ENCODE measurements at places on chromosomes 7 and 10. TPM values are rescaled to one million over a fixed set of nuclear protein-coding genes. Genes with fewer than 3 reads are reported as not detected.
A peak's percentile ranks its signal among the peaks of the same experiment; 100 is the strongest.

RNF133 gene
- total RNA-seq = not detected

GBX1 gene
- not detected for total RNA-seq

TACC2 gene
- not detected for total RNA-seq

DNA sequence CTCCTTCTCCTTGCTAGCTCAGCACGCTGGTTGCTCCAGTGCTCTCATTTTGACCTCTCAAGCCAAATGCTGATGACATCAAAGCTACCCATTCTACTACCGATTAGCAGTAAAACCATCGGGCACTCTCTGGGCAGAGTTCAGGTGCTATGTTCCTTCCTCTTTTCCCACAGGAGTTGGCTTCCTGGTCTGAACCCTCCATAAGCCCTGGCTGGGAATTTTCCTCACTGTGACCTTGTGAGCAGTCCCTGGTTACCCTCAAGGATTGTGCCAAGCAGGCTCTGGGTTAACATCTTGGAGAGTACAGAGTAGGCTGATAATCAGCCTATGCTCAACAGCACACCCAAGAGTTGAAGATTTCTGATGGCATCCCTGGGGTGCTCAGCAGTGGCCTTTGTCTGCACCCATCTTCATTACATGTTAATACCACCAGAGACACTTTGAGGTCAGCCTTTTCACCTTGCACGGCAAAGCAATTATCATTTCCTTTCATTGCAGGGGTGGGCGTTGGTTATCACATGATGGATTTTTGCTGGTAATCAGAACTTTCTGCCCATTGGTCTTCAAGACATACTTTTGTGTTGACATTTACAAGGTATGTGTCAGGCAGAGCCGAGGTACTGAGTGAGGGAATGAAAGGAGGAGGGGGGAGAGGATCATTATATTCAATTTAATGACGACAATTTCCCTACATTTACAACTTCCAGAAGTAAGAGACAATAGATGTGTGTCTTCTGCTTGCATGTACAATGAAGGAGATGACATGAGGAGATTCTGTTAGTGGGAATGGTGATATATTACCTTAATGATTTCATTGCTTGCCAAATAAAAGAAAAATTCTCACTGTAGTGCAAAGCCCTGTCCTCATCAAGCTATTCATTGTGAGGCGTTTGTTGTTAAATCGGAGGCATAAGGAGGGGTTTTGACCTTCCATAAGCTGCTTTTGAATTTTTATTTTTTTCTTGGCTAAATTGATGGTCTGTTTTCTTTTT lies 452.0 kb downstream of the LRMDA start:
- DNase-seq = no peak
- no peaks in the 10 kb centered on the region for H3K4me1 ChIP-seq
- no peaks in the 10 kb centered on the region for H3K27me3 ChIP-seq
- H3K4me3 ChIP-seq = no peak overlapping the region
- H3K27ac ChIP-seq = no peak overlapping the region
- no peaks in the 10 kb centered on the region for H3K36me3 ChIP-seq

GRCh38 chr10:15364001-15364400 lies 7.1 kb downstream of the FAM171A1 start:
- no peaks in the 10 kb centered on the region for H3K36me3 ChIP-seq
- H3K4me1 ChIP-seq = peaks cover 5% of the 10 kb centered on the region
- H3K27ac ChIP-seq = no peak overlapping the region
- DNase-seq = no peak
- H3K4me3 ChIP-seq = no peak overlapping the region
- peaks cover 28% of the 10 kb centered on the region for H3K27me3 ChIP-seq

GRCh38 chr7:43779045-43779812 lies 20.7 kb downstream of the BLVRA start:
- H3K4me1 ChIP-seq = peaks cover 16% of the 10 kb centered on the region
- H3K27me3 ChIP-seq = no peaks in the 10 kb centered on the region
- H3K4me3 ChIP-seq = no peak overlapping the region
- peaks cover 21% of the 10 kb centered on the region for H3K36me3 ChIP-seq

GRCh38 chr7:15308821-15309220 lies 253.0 kb downstream of the AGMO start:
- DNase-seq = no peak
- H3K36me3 ChIP-seq = no peaks in the 10 kb centered on the region
- H3K27ac ChIP-seq = no peak overlapping the region
- no peak overlapping the region for H3K4me3 ChIP-seq
- H3K27me3 ChIP-seq = no peaks in the 10 kb centered on the region

DNA sequence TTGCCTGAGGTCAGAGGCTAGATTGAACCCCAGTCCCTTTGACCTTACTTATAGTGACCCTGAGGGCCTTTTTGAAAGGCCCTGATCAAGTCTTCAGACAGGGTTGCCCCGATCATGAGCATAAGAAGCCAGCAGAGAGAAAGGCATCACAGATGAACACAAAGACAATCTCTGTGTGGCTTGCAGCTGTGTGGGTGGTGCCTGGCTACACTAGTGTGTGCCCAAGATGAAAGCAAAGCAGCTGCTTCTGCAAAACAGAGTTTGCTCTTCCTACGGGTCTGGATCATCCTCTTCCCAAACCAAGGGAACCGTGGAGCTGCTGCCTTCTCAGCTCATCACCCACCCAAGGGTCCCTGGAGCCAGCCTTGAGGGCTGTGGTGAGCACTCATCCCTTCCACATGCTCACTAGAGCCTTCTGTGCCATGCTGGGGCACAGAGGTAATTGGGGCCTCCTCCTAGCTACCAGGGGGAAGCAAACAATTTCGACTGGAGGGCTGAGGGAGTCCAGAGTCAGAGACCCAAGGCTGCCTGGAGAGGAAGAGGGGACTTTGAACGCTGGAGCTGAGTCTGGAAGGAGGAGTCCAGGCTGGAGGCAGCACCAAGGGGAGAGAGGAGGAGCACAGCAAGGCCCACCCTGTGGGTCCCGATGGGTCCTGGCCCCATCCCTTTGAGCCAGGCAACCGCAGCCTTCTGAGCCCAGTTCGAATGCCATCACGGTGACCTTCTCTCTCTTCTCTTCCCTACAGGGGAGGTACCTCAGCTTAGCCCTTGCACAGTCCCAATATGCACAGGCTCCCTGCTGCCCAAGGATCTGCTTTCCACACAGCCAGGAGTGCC lies 42.3 kb downstream of the ANTXRL start:
- H3K36me3 ChIP-seq = no peaks in the 10 kb centered on the region
- H3K4me3 ChIP-seq = no peak overlapping the region
- H3K4me1 ChIP-seq = no peaks in the 10 kb centered on the region

- DNase-seq = no peak
- no peak overlapping the region for H3K4me3 ChIP-seq
- H3K27me3 ChIP-seq = no peaks in the 10 kb centered on the region
These were observed 176.8 kb upstream of the SORCS1 start for GRCh38 chr10:107341281-107341680.

RALA gene
- total RNA-seq = 29.6 TPM

ELFN1 gene
- not detected for total RNA-seq

DNA sequence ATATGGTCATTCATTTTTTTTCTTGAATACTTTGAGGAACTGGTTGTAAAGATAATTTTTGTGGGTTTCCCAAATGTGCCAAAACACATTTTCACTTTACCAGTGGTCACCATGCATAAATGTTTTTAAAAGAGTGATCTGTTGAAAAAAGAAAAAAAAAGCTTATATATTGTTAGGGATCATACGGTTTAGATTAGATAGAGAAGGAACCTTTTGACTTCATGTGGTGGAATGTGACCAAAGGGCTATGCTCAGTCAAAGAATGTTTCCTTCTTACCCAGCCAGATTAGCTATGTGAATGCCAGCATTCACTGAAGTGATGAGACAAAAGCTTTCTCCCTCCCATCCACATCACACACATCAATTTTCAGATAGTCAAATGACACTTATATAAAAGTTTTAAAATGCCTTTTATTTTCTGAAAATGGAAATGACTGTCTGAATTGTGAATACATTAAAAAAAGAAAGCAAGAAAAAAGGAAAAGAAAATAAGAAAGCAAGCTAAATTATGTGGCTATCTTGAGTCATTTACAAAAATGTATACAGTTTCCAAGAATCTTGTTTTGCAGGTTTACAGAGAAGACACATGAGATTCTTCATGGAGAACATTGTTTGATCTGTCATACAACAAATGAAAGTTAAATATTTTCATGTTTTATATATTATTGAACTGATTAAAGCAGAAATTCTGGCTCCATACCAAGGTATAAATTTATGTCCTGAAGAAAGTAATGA lies 8.6 kb upstream of the CPED1 start:
- H3K27me3 ChIP-seq = peaks cover 5% of the 10 kb centered on the region
- no peak overlapping the region for H3K4me3 ChIP-seq
- peak overlapping the region; percentile 55 for H3K27ac ChIP-seq
- peaks cover 11% of the 10 kb centered on the region for H3K36me3 ChIP-seq
- peaks cover 30% of the 10 kb centered on the region for H3K4me1 ChIP-seq
- DNase-seq = no peak

DNA sequence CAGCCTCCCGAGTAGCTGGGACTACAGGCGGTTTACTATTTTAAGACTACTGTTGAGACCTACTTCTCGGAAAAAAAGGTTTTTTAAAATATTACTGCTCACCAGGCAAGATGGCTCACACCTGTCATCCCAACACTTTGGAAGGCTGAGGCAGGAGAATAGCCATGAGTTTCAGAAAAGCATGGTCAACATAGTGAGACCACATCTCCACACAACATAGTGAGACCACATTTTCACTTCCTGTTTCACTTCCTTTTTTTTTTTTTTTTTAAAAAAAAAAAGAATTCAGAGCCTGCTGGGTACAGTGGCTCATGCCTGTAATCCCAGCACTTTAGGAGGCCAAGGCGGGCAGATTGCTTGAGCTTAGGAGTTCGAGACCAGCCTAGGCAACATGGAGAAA lies 46.5 kb downstream of the SVOPL start:
- H3K4me1 ChIP-seq = no peaks in the 10 kb centered on the region
- peaks cover 3% of the 10 kb centered on the region for H3K27me3 ChIP-seq
- DNase-seq = no peak

AKR1D1 gene
- not detected for total RNA-seq

DNA sequence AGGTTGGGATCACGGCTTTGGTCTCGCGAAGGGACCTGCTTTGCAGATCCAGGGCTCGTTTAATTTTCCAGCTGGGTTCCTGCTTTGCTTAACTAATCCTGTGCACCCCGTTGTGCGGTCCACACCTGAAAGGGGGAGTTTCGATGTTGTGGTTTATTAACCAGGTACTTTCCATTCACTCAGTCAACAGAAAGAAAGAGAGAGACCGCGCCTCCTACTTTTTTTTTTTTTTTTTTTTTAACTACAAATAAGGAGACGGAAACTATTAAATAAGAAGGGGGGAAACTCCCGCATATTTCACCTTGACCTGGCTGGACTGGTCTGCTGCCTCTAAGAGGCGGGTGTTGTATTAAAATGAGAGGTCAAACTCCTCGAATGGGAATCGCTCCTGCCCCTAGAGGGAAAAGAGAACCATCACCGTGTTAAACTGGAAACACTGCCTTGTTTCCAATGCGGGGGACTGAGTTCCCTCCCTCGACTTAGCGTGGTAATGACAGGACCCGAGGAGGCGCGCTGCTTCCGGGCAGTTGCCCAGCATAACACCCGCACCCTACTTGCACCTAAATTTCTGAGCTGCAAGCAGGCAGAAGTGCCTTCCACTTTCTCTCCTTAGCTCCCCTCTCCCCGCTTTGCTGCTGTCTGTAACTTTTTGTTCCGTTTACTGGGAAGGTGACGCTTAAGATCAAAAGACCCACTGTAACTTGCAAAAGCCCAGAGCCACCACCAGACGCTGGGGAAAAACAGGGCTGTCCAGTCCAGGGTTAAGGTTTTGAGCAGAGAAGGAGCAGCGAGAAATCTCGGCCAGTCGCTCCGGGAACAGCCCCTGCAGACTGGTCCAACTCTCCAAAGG lies 1.1 kb upstream of the ITGB8 start:
- peak overlapping the region; percentile 62 for H3K4me3 ChIP-seq
- no peaks in the 10 kb centered on the region for H3K36me3 ChIP-seq
- no peak overlapping the region for H3K27ac ChIP-seq
- peaks cover 45% of the 10 kb centered on the region for H3K27me3 ChIP-seq
- H3K4me1 ChIP-seq = peaks cover 20% of the 10 kb centered on the region

GRCh38 chr10:104345941-104346340 lies 7.7 kb upstream of the ITPRIP start:
- H3K27ac ChIP-seq = peak overlapping the region; percentile 62
- H3K4me3 ChIP-seq = no peak overlapping the region
- peak; percentile 37 for DNase-seq
- peaks cover 16% of the 10 kb centered on the region for H3K4me1 ChIP-seq

- DNase-seq = no peak
- no peak overlapping the region for H3K27ac ChIP-seq
- H3K36me3 ChIP-seq = no peaks in the 10 kb centered on the region
- no peaks in the 10 kb centered on the region for H3K4me1 ChIP-seq
- no peak overlapping the region for H3K4me3 ChIP-seq
- no peaks in the 10 kb centered on the region for H3K27me3 ChIP-seq
These were observed 128.7 kb upstream of the KIAA1217 start for GRCh38 chr10:24080207-24080606.

ASB10 gene
- total RNA-seq = not detected

- H3K36me3 ChIP-seq = no peaks in the 10 kb centered on the region
- H3K4me1 ChIP-seq = no peaks in the 10 kb centered on the region
- peaks cover 1% of the 10 kb centered on the region for H3K27me3 ChIP-seq
- H3K4me3 ChIP-seq = no peak overlapping the region
These were observed 935 bp downstream of the MMP21 start for GRCh38 chr10:125774581-125775191.

- peaks cover 24% of the 10 kb centered on the region for H3K4me1 ChIP-seq
- DNase-seq = peak; percentile 39
- H3K4me3 ChIP-seq = no peak overlapping the region
- peaks cover 38% of the 10 kb centered on the region for H3K27me3 ChIP-seq
- H3K27ac ChIP-seq = no peak overlapping the region
These were observed 171.5 kb upstream of the SP4 start for GRCh38 chr7:21256310-21256877.

- H3K36me3 ChIP-seq = peaks cover 18% of the 10 kb centered on the region
- no peak overlapping the region for H3K4me3 ChIP-seq
- DNase-seq = no peak
- no peak overlapping the region for H3K27ac ChIP-seq
- H3K27me3 ChIP-seq = no peaks in the 10 kb centered on the region
- H3K4me1 ChIP-seq = no peaks in the 10 kb centered on the region
These were observed 58.7 kb downstream of the ANKIB1 start for GRCh38 chr7:92304406-92304893.

- H3K27me3 ChIP-seq = no peaks in the 10 kb centered on the region
- no peaks in the 10 kb centered on the region for H3K4me1 ChIP-seq
- no peak overlapping the region for H3K4me3 ChIP-seq
These were observed 336.2 kb upstream of the LRGUK start for GRCh38 chr7:133790911-133791310.

- peaks cover 7% of the 10 kb centered on the region for H3K36me3 ChIP-seq
- no peak for DNase-seq
- H3K27ac ChIP-seq = no peak overlapping the region
- H3K27me3 ChIP-seq = no peaks in the 10 kb centered on the region
- no peaks in the 10 kb centered on the region for H3K4me1 ChIP-seq
- no peak overlapping the region for H3K4me3 ChIP-seq
These were observed 51.5 kb upstream of the NOBOX start for GRCh38 chr7:144455040-144455404.

- no peak for DNase-seq
- H3K36me3 ChIP-seq = peaks cover 8% of the 10 kb centered on the region
- no peak overlapping the region for H3K27ac ChIP-seq
- H3K4me3 ChIP-seq = no peak overlapping the region
- H3K27me3 ChIP-seq = no peaks in the 10 kb centered on the region
These were observed 34.8 kb downstream of the MGMT start for GRCh38 chr10:129501652-129502436.

DIP2C gene
- 0.70 TPM for total RNA-seq

GRCh38 chr10:12940791-12941190 lies 60.7 kb downstream of the CCDC3 start:
- no peaks in the 10 kb centered on the region for H3K36me3 ChIP-seq
- H3K27me3 ChIP-seq = peaks cover 5% of the 10 kb centered on the region
- DNase-seq = no peak
- H3K27ac ChIP-seq = no peak overlapping the region
- H3K4me3 ChIP-seq = no peak overlapping the region
- H3K4me1 ChIP-seq = no peaks in the 10 kb centered on the region
